ENCODE measurements at places on chromosomes 6 and 20. TPM values are rescaled to one million over a fixed set of nuclear protein-coding genes. Genes with fewer than 3 reads are reported as not detected.

Gene EPM2A
- polyA plus RNA-seq = 88.4 TPM

DNA sequence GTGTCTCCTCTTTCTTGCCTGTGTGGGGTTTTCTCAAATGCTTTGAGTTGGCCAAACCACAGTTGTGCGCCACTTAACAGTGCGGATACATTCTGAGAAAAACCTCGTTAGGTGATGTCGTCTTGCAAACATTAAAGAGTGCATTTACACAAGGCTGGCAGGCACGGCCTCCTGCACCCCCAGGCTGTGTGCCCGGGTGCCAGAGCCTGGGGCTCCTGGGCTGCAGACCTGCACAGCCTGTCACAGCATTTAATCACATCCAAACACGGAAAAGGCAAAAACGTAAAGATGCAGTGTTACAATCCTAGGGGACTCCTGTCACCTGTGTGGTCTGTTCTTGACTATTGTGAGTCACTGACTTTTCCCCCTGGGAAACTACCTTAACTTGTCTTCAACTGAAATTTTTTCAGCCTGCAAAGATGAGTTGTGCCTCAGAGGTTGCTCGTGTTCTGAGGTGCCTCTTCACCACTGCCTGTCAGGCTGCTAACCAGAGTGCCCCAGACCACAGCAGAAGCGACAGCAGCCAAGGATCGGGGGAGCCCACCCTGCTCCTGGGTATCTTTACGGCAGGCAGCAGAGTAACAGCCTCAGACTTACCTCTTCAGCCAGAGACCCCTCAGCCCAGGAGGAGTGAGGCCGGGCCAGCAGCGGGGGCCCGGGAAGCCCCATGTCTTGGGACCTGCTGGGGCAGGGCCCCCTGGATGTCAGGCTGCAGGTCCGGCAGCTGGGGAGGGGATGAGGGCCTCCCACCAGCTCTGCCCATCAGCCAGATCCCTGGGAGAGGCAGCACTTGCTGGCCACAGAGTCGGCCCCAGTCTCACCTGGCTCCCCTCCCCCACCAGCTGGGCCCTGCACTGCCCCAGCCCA, 683 bp upstream of the C20orf204 start:
- no peak for DNase-seq

- DNase-seq = no peak
These were observed 34.0 kb downstream of the ELOVL4 start for GRCh38 chr6:79913369-79913768.

DNA sequence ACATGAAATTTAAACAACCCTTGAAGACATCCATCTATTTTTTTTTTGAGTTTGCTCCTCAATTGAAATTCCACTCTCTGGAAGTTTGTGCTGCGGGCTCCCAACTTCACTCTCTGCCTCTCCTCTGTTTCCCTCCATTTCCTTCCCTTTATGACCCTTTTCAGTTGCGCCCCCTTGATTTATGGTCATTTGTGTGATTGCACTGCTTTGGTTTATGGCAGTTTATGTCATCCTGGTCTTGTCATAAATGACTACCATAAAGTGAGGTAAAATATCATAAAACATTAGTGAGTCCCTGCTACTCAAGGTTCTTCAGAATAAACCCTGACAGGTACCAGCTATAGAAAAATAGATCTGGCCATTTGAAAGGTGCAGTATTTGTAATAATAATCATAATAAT, 348.3 kb upstream of the ZFP64 start:
- DNase-seq = no peak

DNA sequence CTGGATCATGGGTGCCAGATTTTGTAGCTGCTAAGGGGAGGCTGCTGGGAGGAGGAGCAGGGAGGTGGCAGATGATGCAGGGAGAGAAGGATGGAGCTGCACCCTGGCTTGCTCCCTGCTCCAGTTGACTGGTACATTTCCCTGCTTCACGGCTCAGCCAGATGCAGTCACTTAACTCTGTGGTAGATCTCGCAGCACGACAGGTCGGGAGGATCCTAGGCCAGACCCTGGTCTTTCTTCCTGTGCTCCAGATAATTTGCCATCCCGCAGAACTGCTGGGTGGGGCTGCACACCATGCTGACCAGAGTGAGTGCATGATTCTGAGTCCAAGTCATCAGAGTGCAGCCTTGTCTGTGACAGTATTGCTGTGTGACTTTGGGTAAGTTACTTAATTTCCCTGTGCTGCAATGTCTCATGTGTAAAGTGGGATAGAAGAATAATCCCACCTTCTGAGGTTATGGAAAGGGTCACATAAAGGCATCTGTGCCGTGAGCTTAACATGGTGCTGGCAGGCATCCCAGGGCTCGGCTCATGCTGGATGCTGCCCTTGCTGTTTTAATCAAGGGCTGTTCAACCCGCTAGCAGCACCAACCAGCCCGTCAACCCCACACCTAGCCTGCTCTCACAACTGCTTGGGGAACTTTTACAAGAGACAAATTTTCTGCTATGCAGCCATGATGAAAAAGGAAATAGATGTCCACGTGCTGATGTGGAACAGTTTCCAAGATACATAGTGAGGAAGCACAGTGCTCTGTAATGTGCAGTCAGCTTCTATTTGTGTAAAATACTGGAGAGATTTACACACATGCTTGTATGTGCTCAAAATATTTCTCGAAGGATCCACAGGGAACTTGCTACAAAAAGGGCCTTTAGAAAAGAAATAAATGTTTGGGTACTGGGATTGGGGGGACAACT, 257.9 kb downstream of the CDH26 start:
- no peak for DNase-seq

DNA sequence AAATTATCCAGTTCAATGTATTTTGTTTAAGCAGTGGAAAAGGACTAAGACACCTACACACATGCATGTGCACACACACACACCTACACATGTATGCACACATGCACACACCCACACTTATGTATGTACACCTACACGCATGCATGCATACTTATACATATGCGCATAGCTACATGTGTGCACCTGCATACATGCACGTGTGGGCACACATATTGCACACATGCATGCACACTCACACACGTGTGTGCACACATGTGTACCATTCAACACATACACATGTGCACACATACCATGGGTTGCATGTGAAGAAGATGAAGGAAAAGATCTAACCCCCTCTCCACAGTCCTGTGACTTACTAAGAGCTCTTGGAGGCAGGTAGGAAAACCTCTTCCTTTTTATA, 122.0 kb upstream of the MAFB start:
- no peak for DNase-seq

GRCh38 chr20:31759836-31760518, 20.9 kb downstream of the TPX2 start:
- DNase-seq = no peak

Measured in psoas muscle (tissue), 8 donors.